ENCODE measurements at places on chromosomes 16 and 17. TPM values are rescaled to one million over a fixed set of nuclear protein-coding genes. Genes with fewer than 3 reads are reported as not detected.

GRCh38 chr16:65476448-65476955 is 354.6 kb upstream of the CDH11 start:
- no peaks in the 10 kb centered on the region for H3K27me3 ChIP-seq
- H3K36me3 ChIP-seq, result no peaks in the 10 kb centered on the region
- no peak overlapping the region for H3K4me3 ChIP-seq
- no peak overlapping the region for H3K27ac ChIP-seq
- DNase-seq, result no peak

DNA sequence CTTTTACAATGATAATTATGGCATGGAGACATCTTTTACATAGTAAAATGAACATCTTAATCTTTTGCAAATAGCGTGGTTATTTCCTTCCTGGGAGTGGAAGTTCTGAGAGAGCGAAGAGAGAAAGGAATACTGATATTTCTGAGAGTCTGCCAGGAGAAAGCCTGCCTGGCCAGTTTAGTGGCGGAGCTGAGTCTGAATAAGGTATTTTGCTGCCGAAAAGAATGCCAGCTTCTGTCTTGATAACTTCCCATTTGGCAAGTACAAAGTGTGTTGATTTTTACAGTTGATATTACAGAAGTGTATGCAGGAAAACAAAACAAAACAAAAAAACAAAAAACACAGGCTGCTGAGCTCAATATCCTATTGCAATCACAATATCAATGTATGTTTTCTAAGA is 55.9 kb downstream of the KCNJ2 start:
- no peaks in the 10 kb centered on the region for H3K36me3 ChIP-seq
- H3K4me3 ChIP-seq, result no peak overlapping the region
- no peaks in the 10 kb centered on the region for H3K27me3 ChIP-seq
- DNase-seq, result no peak
- H3K4me1 ChIP-seq, result no peaks in the 10 kb centered on the region

CTRB1 gene
- total RNA-seq, result 0.75 TPM

DNA sequence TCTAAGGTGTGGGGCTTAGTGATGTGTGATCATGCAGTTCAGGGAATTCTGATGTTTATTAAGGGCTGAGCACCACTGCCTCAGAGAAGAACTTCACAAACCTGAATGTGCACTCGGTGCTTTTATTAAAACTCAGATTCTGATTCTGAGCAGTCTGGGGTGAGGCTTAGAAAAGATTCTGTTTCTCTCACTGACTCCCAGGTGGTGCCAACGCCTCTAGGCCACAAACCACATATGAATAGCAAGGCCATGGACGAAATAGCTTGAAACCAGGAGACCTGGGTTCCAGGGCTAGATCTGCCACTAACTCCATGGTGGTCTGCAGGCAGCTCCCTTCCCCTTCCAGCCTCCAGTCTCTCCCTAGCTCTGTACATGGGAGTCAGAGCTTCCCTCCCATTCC is 169.1 kb downstream of the HS3ST3B1 start:
- no peaks in the 10 kb centered on the region for H3K27me3 ChIP-seq
- H3K4me3 ChIP-seq, result no peak overlapping the region
- DNase-seq, result no peak
- H3K27ac ChIP-seq, result no peak overlapping the region

RTN4RL1 gene
- 1.8 TPM for total RNA-seq

DNA sequence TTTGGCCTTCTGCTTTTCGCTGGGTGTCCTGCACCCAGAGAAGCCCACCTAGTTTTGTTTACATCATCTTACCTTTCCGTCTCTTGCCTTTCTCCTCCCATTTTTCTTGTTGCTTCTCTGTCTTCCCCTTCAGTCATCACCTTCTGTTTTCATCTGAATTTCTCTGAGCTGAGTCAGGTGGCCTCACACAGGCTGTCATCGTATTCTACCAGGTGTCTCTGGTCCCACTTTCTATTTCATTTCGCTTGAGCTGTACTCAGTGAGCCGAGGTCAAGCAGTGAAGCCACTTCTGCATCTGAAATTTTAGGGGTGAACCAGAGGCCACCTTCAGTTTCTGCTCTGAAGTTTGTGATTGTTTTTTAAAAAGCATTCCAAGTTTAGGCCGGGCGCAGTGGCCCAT is 9.7 kb downstream of the CRAMP1 start:
- no peak overlapping the region for H3K27ac ChIP-seq
- H3K4me1 ChIP-seq, result no peaks in the 10 kb centered on the region
- no peaks in the 10 kb centered on the region for H3K27me3 ChIP-seq
- H3K36me3 ChIP-seq, result peaks cover 70% of the 10 kb centered on the region

- no peak for DNase-seq
- no peaks in the 10 kb centered on the region for H3K27me3 ChIP-seq
- H3K4me1 ChIP-seq, result no peaks in the 10 kb centered on the region
- no peak overlapping the region for H3K27ac ChIP-seq
Measured at GRCh38 chr17:51251010-51251409, 8.8 kb downstream of the MBTD1 start.

NPIPB9 gene
- 1.2 TPM for total RNA-seq

TMEM100 gene
- 9.2 TPM for total RNA-seq

DNA sequence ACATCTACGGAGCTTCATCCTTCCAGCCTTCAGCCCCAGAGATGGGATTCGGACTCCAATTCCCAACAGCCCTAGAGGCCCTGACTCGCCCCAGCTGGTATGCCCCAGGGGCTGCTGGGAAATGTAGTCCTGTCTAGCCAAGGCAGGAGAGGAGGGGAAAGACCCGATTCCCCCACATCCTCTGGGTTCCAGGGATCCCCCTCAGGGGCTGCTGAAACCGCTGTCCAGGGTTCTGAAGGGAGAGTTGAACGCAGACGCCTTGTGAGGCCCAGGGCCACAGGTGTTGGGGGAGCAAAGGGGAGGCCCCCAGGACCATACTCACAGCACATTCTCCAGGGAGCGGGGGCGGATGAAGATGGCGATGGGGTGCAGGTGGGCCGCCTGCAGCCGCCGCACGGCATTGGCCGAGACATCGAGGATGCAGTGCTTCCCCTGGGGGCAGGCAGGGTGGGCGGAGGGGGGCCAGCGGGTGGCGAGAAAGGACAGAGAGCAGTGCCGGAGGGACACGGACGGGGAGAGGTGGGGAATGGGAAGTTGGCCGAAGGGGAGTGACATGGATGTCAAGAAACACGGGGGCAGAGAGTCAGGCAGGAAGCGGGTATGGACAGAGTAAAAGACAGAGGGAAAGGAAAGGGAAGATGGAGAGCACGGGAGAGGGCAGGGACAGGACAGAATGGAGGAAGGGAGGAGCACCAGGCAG is 12.6 kb upstream of the ASGR1 start:
- H3K4me3 ChIP-seq, result no peak overlapping the region
- no peaks in the 10 kb centered on the region for H3K27me3 ChIP-seq
- no peak overlapping the region for H3K27ac ChIP-seq
- no peaks in the 10 kb centered on the region for H3K4me1 ChIP-seq
- DNase-seq, result peak; percentile 72

DNA sequence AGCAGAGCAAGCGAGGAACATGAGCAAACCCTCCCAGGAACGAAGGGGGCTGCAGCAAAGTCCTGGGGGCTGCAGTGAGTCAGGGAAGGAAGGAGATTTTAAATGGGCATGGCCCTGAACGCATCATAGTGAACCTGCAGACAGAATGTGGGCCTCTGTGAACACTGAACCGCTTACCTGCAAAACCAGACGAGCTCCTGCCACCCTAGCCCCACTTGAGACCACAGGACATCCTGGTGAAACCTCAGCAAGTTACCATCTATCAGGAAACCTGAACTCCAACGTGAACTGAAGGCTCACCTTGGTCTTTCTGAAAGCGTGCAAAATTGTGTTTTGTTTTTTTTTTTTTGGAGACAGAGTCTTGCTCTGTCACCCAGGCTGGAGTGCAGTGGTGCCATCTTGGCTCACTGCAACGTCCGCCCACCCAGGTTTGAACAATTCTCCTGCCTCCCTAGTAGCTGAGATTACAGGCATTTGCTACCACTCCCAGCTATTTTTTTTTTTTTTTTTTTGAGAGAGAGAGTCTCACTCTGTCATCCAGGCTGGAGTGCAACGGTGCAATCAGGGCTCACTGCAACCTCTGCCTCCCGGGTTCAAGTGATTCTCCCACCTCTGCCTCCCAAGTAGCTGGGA is 30.8 kb downstream of the FANCA start:
- H3K4me1 ChIP-seq, result no peaks in the 10 kb centered on the region
- no peak overlapping the region for H3K4me3 ChIP-seq
- H3K27me3 ChIP-seq, result no peaks in the 10 kb centered on the region
- peaks cover 24% of the 10 kb centered on the region for H3K36me3 ChIP-seq
- H3K27ac ChIP-seq, result no peak overlapping the region

DNA sequence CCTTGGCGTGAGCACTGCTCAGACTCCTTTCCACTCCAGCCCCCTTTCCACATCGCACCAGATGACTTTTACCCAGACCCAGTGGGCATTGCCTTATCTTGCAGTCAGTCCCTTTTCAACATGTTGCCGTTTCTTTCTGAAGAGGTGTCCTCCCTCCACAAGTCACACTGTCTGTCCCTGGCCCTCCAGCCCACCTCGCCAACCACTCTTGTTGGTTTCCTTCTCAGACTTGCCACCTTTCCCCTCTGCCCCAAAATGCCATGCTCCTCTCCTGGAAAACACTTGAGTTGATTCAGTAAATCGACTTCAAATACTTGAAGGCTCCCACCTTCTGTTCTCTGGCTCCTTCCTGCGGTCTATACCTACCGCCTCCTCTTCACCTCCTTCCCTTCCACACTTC is 7.5 kb upstream of the ADAM11 start:
- H3K27ac ChIP-seq, result no peak overlapping the region
- H3K27me3 ChIP-seq, result no peaks in the 10 kb centered on the region
- H3K4me1 ChIP-seq, result peaks cover 16% of the 10 kb centered on the region
- H3K4me3 ChIP-seq, result no peak overlapping the region

GRCh38 chr17:44539673-44540072 is 17.6 kb upstream of the FZD2 start:
- H3K4me3 ChIP-seq, result no peak overlapping the region
- H3K27me3 ChIP-seq, result peaks cover 10% of the 10 kb centered on the region
- H3K36me3 ChIP-seq, result no peaks in the 10 kb centered on the region

DNA sequence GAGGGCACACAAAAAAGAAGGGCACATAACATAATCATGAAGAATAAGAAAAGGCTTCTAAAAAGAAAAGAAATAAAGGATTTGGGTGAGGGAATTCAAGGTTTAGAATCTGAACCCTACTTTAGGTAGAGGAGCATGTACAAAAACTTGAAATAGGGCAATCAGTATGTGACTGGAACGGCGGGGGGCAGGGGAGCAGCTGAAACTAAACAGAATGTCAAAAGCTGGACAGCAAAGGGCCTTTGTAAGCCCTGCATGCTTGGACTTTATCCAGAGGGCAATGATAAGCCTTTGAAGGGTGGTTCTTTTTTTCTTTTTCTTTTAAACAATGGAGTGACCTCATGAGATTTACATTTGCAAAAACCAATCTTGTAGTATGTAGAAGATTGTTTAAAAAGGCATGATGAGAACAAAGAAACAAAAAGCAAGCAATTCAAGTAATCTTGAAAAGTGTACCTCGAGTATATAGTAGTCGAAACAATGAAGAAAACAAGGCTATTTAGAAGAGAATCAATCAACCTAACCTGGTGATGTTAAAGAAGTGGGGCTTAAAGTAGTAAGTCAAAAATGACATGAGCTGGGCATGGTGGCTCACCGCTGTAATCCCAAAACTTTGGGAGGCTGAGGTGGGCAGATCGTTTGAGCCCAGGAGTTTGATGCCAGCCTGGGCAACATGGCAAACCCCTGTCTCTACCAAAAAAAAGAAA is 46.7 kb upstream of the ANKFY1 start:
- peak overlapping the region; percentile 23 for H3K27ac ChIP-seq
- no peak overlapping the region for H3K4me3 ChIP-seq
- H3K36me3 ChIP-seq, result peaks cover 7% of the 10 kb centered on the region
- peaks cover 4% of the 10 kb centered on the region for H3K4me1 ChIP-seq

SGCA gene
- total RNA-seq, result 265 TPM

GPS2 gene
- 34.7 TPM for total RNA-seq

GRCh38 chr16:27097800-27098230 is 31.1 kb downstream of the C16orf82 start:
- H3K4me3 ChIP-seq, result no peak overlapping the region
- H3K4me1 ChIP-seq, result no peaks in the 10 kb centered on the region
- H3K36me3 ChIP-seq, result no peaks in the 10 kb centered on the region
- DNase-seq, result peak; percentile 82

CDK5R1 gene
- 4.4 TPM for total RNA-seq

DNA sequence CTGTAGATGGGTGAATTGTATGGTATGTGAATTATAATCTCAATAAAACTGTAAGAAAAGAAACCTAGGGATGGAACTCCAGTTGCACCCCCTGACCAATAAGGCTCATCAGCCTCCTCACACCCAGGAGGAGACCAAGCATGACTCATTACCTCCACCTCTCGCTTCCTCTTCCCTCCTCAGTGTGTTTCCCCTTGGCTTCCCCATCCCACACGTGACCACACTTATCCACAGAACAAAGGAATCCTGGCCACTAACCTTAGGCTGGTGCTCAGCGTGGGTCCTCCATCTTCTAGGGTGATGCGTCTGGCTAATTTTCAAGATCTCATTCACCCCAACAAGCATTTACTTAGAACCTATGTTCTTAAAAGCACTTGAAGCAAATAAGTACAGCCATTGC is 36.2 kb upstream of the MAP3K14 start:
- no peak overlapping the region for H3K27ac ChIP-seq
- no peak for DNase-seq
- no peaks in the 10 kb centered on the region for H3K36me3 ChIP-seq

DNA sequence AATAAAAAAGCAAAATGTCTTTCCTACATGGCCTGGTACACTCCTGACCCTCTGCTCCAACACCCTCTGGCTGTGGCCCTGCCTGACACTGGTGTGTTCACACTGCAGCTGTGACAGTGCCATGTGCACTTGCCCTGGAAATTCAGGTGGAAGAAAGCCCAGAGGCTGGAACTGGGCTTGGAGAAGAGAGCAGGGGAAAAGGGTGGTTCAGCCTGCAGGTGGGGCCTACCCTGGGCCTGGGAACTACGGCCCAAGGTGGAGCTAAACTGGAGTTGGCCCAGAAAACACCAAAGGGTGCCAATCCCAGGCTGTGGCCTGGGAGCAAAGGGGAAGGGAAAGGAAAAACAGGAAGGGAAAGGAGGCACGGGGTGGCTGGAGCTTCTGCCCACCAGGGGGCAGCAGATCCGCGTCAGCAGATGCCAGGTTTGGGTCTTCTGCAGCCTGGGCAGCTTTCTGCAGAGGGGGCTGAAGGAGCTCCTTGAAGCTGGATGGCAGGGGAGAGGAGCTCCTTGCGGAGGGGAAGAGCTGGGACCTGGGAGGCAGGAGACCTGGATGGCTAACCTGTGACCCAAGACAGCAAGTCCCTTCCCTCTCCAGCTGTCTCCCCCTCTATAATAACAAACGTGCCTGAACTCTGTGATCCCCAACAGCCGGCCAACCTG is 15.4 kb upstream of the CTCF start:
- H3K27me3 ChIP-seq, result no peaks in the 10 kb centered on the region
- peak overlapping the region; percentile 47 for H3K27ac ChIP-seq
- H3K36me3 ChIP-seq, result peaks cover 77% of the 10 kb centered on the region
- H3K4me1 ChIP-seq, result peaks cover 16% of the 10 kb centered on the region
- no peak overlapping the region for H3K4me3 ChIP-seq

- no peak overlapping the region for H3K27ac ChIP-seq
- H3K4me1 ChIP-seq, result no peaks in the 10 kb centered on the region
Measured at GRCh38 chr17:6867849-6868248, 36.3 kb upstream of the TEKT1 start.

FOXJ1 gene
- total RNA-seq, result 0.09 TPM
